Peyer's patch (tissue), 4 donors: ENCODE measurements at places on chromosomes 3 and 15.

- no peak for DNase-seq
Measured at GRCh38 chr15:67855842-67856241, 16.0 kb upstream of the RNU6-1 start.

GRCh38 chr3:44893097-44893496, 18.7 kb downstream of the TGM4 start:
- no peak for DNase-seq

GRCh38 chr3:14716591-14716990, 41.6 kb downstream of the C3orf20 start:
- no peak for DNase-seq

DNA sequence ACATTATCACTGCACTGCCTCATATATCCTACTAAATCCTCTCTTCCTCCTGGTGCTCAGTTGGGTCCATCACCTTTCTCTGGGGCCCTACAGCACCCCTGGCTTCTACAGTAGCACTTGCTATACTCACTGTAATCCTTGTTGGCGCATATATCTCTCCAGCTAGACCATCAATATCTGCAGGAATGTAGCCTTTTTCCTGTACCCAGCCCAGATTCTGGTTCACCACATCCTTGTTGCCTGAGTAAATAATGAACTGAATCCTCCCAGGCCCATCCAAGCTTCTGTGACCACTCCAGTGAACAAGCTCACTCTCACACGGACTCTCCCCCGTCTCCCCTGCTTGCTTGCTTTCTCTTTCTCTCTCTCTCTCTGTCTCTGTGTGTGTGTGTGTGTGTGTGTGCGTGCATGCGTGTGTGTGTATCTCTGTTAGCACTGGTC, 62.5 kb upstream of the LIPC start:
- DNase-seq, result no peak

DNA sequence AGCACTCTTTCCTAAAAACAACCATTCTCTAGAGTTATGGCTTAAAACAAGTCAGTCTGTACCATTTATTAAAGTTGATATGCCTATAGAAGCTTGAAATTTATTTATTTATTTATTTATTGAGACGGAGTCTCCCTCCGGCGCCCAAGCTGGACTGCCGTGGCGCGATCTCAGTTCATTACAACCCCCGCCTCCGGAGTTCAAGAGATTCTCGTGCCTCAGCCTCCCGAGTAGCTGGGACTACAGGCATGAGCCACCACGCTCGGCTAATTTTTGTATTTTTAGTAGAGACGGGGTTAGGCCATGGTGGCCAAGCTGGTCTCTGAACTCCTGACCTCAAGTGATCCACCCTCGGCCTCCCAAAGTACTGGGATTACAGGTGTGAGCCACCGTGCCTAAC, 1.5 kb upstream of the TTC14 start:
- DNase-seq, result no peak
